ENCODE measurements at places on chromosomes 1 and 21.

- no peak for DNase-seq
Observed at GRCh38 chr1:244296003-244296402, 155.7 kb downstream of the ADSS2 start.

DNA sequence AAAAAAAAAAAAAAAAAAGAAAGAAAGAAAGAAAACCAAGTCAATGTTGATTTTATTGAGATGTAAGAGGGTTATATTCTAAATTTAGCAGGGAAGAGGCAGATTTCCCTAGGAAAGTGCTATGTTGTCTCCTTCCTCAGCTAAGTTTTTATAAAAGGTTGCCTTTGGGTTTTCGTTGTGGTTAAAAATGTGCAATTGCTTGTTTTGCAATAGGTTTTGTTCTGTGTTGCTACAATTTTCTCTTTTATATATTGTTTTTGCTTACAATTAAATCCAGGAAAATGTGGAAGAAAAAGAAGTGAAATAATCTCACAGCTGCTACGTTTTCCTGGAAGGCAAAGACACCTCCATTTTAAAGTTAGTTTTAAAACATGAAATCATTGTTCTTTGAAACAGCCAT is 136.7 kb upstream of the C1orf105 start:
- no peak for DNase-seq

DNA sequence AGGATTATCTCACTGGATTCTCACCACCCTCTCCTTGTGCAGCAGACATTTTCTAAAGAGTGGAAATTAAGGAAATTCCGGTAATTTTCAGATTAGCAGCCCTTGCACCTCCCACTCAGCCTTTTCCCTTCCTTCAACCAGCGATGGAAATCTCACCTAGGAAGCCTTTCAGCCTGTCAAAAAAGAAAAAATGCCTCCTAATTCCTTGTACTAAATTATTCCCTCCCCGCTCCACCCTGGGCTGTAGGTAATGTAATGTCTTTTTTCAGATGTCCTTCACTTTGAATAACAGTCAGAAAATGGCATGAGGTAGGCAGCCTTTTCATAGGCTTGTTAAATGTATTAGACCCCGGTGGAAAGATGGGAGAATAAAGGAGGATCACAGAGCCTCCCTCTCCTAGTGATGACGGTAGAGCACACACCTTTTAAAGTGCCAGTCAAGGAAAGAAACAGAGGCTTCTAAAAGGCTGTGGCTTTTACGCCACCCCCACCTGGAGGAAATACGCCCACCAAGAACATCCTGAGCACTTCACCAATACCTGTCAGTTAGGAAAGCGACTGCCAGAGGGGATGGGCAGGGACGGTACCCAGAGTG is 62.8 kb upstream of the NEK2 start:
- DNase-seq = no peak

GRCh38 chr1:61441723-61442262 is 283.1 kb downstream of the TM2D1 start:
- no peak for DNase-seq

Data from prostate gland (tissue), 2 donors.